ENCODE measurements at places on chromosomes 12 and 14.

GRCh38 chr12:96233939-96234461 lies 39.8 kb downstream of the ELK3 start:
- no peak for DNase-seq

- DNase-seq, result no peak
Observed at GRCh38 chr14:102180248-102180998, 40.7 kb downstream of the WDR20 start.

DNA sequence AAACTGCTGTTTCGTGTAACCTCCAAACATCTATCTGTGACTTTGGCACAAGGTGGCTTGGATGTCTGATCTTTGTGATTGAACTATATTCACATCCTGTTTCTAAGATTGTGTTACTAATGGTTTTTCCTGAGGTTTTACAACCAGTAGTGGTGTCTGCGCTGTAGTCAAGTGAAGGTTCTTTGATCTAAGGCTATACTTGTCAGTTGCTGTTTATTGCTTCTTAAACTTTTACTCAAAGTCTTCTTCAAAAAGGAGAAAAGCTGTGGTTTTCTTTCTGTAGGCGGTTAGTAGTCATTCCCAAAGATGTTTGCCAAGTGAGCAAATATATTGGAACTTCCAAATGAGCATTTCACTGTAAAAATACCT lies 12.3 kb upstream of the CALM1 start:
- DNase-seq, result no peak

DNA sequence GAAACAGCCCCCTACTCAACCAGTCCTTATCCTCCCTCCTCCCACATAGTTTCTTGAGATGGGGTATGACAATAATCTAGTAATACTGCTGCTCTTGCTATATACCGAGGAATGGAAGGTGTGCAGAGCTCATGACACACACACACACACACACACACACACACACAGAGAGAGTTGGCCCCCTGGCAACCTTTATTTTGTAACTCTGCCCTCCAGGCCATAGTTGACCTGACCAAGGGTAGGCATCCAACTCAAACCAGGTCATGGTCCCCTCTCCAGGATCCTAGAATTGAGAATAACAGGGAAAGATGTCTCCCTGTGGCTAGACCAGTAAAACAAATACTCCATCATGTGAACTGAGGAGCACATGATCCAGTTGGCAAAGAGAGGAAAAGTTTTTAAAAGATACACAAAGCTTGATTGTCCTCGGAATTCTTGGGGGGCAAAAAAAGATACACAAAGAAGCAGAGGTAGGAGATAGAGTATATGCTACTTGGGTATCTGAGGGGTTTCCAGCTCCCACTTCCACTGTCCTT lies 11.3 kb downstream of the ERO1A start:
- DNase-seq, result no peak

- DNase-seq, result no peak
Observed at GRCh38 chr12:120554678-120555077, 20.5 kb downstream of the RNF10 start.

DNA sequence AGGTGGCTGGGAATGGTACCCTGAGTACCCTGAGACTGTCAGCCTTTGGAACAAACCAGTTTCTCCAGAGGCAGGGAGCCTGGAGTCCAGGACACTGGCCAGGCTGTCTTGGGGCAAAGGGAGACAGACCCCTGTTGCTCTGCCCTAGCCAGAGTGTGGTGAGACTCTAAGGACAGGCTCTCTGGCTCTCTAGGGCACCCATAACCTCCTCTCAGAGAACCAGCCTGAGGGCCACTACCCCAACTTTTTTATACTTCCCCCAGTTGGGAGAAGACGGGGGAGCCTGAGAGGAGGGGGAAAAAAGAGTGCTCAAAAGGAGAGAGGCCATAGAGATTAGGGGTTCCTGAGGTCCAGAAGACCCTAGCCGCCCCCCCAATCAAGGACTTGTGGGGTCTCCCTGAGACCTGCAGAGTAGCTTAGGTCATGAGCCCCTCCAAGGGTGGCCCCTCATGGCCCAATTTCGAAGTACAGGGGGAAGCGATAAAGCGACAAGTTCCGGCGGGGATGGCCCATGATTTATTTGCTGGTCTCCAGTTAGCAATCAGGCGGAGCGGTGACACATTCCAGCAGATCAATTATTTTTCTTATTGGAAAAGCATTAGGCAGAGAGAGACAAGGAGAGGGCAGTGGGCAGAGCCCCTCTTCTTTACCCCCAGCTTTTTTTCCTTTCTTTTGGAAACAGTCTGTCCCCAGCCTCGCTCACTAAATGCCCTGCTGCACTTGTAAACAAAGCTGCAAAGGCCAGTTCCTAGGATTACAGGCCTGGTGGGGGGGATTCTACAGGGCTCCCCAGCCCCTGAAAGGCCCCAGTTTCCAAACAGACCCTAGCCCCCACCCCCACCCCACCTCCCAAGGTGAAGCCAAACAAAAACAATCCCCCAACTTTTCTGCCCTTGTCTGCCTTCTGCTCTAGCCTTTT lies 1.5 kb downstream of the HOXC8 start:
- no peak for DNase-seq

DNA sequence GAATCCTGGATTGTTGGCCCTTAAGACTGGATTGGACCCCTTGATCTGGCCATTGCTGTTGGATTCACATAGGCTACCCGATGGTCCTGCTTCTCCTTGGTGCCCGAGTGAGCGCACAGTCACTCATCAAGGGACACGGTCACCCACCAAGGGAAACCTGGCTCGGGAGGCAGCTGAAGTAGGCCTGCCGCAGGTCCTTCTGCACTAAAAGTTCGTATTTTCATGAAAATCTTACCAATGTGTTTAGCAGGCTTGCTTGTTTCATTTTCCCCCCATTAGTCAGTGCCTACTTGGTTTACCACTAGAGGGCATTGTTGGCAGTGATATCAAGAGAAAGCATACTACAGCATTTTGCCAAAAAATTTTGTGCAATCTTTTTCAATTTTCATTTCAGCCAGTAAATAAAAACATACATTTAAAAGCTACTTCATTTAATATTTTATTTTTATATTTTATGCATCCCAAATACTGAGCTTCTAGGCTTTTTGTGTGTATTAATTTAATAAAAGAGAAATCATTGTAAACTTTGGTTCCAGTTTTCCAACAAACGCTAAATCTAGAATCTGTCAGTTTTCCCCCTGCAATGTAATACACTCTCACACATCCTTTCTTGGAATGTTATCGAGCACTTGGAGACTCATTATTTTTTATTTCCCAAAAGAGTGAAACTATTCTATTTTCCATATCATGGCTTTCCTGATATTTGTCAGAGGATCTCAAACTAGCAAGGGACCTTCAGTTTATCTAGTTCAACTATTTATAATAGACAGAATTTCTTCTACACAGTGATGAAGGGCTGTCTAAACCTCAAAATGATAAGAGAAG lies 116.7 kb downstream of the LMNTD1 start:
- DNase-seq, result no peak

GRCh38 chr12:57517187-57517586 lies 3.1 kb downstream of the DDIT3 start:
- no peak for DNase-seq

DNA sequence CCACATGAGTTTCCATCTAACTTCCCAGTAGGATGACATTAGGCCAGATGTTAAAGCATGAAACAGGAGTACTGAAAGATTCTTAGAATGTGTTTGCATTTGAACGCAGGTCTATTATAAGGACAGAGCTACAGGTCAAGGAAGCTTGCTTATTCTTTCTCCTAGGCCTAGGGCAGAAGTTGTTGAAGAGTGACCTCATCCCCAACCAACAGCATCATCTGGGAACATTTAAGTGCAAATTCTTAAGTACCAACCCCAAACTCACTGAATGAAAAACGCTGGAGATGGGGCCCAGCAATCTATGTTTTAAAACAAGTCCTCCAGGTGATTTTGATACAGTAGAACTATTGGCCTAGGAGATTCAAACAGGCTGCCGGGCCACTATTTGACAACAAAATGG lies 52.4 kb downstream of the PAPLN start:
- no peak for DNase-seq

GRCh38 chr12:127273626-127274025 lies 993.3 kb upstream of the TMEM132C start:
- no peak for DNase-seq

GRCh38 chr14:100323942-100324307 lies 786 bp downstream of the SLC25A47 start:
- no peak for DNase-seq

- DNase-seq, result no peak
Observed at GRCh38 chr12:93777254-93777653, 100.1 kb downstream of the CRADD start.

- DNase-seq, result no peak
Observed at GRCh38 chr14:55502746-55503284, 62.4 kb upstream of the TBPL2 start.

DNA sequence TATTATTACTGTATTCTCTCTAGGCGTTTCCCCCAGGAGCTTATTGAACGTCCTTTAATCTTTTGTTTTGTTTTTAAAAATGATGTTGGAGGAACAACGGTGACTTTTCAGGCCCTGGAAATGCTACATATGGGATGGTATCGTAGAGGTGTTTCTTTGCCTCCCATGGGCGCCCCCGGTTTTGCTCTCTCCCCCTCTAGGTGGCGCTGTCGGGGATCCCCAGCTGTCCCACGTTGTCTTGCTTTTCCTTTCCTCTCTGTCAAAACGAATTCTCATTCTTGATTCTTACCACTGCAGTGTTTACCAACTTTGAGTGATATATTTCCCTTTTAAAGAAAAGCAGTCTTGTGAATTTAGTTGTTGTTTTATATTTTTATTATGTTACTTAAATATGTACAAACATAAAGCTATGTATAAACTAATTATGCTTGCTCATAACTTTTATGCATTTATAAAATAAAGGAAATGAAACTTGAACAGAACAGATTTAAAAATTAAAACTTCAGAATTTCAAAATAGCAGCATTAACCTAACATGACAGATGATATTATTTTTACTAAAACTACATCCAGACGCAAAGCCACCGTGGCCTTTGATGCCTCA lies 171.9 kb downstream of the RGS6 start:
- no peak for DNase-seq

- no peak for DNase-seq
Observed at GRCh38 chr14:25032092-25032784, 17.7 kb downstream of the STXBP6 start.

DNA sequence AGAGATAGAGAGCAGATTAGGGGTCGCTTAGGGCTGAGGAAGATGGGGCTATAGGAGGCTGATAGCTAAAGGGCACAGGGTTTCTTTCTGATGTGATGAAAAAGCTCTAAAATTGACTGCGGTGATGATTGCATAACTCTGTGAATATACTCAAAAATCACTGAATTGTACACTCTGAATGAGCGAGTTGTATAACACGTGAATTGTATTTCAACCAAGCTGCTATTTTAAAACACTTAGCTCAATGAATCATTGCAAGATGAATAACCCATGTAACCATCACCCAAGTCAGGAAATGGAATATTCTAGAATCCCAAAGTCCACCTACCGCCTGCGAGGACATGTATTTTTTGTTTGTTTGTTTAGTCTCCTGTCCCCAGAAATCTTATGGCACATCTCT lies 60.1 kb upstream of the CCND2 start:
- DNase-seq, result no peak

DNA sequence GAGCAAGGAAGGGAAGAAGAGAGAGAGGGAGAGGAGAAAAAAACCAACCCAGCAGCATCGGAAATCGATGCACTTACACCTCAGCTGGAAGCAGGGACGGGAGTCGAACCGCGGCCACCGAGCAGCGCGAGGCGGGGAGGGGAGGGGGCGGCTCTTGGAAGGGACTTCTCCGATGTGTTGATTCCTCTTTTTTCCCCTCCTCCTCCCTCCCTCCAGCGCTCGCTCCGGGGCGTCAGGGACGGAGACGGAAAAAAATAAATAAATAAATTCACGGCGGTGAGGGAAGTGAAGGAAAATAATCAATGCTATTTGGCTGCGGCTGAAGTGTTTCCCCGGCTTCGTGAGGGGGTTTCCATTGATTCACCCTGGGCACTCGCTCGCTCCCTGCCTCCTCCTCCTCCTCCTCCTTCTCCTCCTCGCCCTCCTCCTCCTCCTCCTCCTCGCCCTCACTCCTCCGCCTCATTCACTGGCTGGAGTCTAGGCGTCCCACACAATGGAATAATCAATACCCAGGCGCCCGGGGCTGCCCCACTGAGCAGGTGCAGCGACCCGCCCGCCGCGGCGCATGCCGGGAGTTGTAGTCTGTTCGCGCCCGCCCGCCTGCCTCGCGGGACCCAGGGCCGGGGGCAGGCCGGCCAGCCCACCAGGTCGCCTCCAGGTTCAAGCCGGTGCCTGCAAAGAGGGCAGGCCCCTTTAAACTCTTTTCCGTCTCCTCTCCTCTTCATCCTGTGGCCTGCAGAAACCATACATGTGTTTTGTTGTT lies at the start of gene ZFHX2:
Gene ZFHX2, minus strand, starts transcription at position 500 of the 763 bp plus-strand sequence. CDS start 16,440 bp downstream, outside the sequence.
- peak; percentile 79 for DNase-seq
